ENCODE measurements at places on chromosomes 12 and 14.

DNA sequence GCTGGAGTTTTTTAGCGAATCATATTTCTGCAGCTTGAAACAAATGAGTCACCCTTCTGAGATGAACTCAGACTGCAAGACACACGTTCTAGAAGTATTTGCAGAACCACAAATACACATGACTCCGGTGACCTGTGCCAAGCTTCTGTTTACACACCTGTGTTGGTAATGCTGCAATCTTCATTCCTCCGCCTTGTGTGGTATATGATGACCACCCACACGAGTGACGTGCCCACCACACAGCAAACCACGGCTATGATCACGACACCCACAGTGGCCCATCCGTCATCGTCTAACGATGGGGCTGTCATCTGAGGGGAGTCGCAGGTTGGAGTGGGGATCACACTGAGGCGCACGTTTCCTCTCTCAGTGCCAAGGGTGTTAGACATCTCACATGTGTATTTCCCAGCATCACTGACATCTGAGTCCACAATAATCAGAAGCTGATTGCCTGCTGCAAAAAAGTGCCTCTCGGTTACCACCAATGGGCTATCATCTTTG is 43.0 kb downstream of the LRIG3 start:
- DNase-seq, result peak; percentile 92

DNA sequence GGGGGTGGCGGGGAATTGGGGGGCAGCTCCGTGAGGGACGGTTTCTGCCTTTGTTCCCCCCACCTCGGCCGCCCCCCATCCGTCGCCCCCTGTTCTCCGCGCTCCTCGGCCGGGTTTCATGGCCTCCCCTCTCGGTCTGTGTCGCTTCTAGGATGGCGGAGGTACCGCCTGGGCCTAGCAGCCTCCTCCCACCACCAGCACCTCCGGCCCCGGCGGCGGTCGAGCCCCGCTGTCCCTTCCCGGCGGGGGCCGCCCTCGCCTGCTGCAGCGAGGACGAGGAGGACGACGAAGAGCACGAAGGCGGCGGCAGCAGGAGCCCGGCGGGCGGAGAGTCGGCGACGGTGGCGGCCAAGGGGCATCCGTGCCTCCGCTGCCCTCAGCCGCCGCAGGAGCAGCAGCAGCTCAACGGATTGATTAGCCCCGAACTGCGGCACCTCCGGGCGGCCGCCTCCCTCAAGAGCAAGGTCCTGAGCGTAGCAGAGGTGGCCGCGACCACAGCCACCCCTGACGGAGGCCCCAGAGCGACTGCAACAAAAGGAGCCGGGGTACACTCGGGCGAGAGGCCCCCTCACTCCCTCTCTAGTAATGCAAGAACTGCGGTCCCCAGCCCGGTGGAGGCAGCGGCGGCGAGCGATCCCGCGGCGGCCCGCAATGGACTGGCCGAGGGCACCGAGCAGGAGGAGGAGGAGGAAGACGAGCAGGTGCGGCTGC is 575 bp downstream of the NAA30 start:
- peak; percentile 31 for DNase-seq

GRCh38 chr14:99517643-99518381 is 36.6 kb downstream of the CCNK start:
- DNase-seq, result no peak

DNA sequence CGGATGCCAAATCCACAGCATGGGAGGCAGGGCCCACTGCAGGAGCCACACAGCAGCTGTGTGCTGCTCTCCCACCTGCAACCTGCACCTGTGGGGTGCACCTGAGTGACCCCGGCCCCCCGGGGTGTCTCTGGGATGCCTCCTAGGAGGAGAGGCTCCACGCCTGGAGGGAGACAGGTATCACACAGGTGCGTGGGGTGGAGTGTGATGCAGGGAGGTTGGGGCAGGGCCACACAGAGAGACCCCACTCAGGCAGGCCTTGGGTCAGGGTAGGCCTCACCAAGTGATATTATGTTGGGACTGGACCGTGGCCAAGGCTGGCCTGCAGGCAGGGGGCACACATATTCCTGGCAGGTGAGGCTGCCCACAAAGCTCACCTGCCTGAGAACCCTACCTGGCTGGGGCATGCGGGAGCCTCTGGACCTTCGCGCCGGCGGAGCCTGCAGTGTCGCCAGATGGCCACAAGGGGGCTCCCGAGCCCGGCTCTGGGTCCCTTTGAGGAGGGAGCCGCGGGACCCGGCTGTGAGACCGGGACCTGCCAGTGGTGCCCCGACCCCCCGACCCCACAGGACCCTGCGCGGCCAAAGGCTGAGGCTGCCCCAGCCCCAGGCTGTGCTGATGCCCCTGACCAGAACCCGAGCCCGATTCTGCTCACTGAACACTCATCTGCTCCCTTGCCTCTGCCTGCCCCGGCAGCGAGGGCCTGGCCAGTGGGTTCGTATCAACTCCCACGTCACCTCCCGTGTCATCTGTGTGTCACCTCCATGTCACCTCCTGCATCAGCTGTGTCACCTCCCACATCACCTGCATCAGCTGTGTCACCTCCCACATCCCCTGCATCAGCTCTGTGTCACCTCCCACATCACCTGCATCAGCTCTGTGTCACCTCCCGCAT is 11.4 kb downstream of the TMEM121 start:
- DNase-seq, result no peak

DNA sequence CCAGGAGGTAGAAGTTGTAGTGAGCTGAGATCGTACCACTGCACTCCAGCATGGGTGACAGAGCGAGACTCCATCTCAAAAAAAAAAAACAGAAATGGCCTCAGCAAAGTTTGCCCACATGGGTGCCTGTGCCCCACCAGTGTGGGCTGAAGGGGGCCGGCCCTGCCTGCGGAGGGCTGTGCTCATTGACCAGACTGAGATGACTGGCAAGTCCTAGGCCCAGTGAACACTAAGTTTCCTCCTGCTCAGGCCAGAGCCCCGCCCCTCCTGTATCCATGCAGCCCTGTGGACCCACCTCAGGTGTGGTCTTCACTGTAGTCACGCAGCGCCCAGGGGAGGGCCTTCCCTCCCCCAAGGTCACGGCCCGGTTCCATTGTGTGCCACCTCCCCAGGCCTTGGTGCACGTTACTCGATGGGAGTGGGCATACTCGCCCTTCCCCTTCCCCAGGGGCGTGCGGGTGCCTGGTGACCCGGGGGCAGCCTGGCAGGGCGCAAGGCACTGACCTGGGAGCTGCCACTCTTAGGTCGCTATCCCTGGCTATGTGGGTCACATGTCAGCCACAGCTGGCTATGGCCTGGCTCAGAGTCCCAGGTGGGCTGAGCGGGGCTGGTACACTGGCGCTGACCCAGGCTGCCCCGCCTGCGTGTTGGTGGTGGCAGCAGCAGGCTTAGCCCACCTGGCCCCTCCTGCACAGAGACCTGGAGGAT is 16.1 kb downstream of the INF2 start:
- DNase-seq, result no peak

DNA sequence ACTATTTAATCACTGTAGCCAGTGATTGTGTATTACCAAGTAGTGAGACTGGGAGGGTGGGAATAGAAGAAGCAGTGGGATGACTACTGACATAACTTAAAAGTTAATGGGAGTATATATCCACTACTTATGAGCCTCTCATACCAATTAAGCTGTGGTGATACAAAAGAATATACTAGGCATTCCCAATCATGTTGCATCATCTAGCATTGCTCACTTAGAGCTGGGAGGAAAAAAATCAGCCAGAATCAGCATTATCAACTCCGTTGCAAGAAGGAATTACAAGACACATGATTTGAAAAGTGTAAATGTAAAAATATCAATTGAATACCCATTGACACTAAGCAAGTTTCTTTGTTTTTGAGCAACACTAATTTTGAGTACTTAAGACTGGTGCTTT is 745 bp upstream of the PPP1R36 start:
- DNase-seq, result no peak

GRCh38 chr12:8948701-8949341 is 624 bp downstream of the M6PR start:
- DNase-seq, result no peak

- DNase-seq, result peak; percentile 67
These were observed at the start of gene TBC1D30 for GRCh38 chr12:64824500-64825142. Gene TBC1D30 (plus strand): TSS chr12:64824647. CDS start chr12:64824880, 233 bp downstream.

- DNase-seq, result no peak
These were observed 93.8 kb downstream of the GALC start for GRCh38 chr14:87899228-87899627.

DNA sequence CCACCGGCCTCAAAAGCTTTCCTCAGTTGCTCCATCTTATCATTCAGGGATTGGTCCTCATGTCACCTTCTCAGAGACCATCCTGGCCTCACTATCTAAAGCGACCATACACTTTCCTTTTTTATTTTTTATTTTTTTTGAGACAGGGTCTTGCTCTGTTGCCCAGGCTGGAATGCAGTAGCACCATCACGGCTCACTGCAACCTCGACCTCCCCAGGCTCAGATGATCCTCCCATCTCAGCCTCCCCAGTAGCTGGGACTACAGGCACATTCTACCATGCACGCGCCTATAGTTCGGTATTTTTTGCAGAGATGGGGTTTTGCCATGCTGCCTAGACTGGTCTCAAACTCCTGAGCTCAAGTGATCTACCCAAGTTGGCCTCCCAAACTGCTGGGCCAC is 2.8 kb downstream of the WSB2 start:
- DNase-seq, result no peak

DNA sequence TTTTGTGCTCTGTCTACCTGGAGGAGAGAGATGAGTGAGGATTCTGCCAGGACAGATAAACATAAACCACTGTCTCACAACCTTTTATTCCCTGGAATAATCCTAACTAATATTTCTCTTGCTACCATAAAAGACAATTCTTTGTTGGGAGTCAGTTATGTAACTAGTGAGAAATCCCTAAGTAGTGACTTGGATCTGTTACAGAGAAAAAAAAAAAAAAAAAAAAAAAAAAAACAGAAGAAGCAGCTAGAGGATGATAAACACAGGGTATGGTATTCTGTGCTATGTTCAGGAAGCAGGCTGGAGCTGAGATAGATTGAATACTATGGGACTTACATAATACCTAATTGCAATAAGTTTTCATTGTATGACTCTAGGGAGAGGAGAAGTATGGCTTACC is 178.7 kb downstream of the CNTN1 start:
- no peak for DNase-seq

GRCh38 chr12:118189741-118190191 is 53.8 kb downstream of the PEBP1 start:
- DNase-seq, result no peak

DNA sequence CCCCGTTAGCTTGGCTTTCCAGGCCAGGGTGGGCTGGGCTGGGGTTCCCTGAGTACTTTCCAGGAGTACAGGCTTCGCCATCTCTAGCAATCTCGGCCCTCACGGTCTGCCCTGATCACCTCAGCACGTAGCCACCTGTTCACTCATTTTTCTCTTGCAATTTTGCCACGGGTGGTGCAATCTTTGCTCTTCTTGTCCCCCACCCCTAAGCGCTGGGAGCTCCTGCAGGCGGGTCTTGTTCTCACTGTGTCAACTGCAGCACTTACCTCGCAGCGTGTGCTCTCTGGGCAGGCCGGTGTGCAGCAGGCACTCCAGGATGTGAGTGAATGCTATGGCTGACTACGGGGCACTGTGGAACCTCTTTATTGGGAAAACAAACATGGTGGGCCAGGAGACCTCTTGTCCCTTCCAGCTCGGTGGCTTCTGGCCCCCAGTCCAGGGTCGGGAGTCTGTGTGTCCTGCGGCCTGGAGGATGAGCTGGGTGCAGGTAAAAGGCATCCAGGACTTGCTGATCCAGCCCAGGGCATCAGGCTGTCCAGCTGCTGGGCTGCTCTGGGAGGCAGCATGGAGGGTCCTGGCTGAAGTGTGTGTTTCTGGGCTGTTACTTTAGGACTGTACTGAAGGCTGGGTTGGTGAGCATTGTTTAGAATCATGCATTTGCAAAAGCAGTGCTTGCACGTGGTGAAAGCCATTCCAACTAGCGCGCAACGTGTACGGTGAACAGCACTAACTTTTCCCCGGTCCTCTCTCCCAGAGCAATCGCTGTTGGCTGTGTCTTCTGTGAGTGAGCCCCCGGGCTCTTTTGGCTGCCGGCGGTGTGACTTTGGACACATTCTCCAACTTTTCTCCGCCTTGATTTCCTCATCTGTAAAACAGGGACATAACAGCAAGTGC is 1.5 kb upstream of the ULK1 start:
- no peak for DNase-seq

DNA sequence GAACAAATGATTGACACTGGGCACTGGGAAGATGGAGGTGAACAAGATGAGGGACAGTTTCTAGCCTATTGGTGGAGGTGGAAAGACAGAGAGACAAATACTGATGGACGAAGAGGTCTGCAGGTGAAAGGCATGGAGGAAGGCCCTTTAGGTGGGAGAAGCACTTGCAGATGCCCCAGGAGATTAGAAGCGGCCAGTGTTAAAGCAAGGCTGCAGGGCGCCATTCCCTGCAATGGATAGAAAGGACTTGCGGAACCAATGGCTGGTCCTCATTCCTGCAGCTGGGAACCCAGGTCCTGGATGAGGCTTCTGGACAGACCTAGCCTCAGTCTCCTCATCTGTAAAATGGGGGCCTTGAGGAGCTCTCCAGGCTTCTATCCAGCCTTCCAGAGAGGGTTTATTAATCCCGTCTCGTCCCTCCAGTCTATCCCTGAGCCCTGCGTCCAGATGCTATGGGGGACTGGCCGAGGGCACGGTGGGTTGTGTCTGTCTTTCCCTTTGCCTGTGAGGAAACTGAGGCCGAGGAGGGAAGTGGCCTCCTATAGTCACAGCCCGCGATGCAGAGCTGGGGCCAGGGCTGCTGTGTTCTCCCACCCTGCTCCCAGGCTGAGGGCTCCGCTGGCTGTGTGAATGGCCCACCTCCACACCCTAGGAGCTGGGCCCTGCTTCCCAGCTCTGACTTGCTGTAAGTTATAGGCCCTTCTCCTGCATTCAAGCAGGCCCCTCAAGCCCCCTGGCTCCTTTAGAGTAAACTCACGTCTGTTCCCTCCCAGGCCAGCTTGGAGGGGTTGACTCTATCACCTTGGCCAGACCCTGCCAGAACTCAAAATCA is 33.0 kb downstream of the CYP46A1 start:
- DNase-seq, result no peak

DNA sequence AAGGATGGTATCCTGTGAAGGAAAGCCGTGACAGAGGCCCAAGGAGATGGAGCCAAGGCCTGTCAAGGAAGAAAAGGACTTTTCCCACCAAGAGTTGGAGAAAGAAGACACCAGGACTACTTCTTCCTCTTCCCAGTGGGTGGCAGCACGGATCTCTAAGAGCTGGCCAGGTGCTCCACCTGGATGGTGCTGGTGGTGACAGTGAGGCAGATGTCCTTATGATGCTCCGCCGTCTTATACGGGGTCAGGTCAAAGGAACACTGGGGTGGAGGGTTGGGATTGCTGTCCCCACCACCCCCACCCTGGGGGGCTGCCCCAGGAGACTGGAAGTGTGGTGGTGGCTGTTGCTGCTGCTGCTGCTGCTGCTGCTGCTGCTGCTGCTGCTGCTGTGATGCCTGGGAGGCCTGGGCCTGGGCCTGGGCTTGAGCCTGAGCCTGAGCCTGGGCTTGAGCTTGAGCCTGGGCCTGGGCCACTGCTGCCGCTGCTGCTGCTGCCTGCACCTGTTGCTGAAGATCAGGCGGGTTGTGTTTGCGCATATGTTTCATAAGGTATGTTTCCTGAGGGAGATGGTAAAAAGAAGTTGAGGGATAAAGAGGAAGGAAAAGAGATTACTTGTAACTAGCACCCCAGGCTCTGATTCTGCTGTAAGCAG is 4.8 kb upstream of the ING4 start:
- DNase-seq, result no peak

GRCh38 chr14:43132441-43132840 is 1374.6 kb downstream of the FSCB start:
- no peak for DNase-seq

GRCh38 chr14:48229091-48229490 is 553.7 kb upstream of the MDGA2 start:
- no peak for DNase-seq
